Activated CD4-positive, alpha-beta T cell treated with anti-CD3 and anti-CD28 coated beads, Interleukin-2, amount 10 ng/mL, durations not matched to agents 24 days and 14 days (primary cell): ENCODE measurements at places on chromosomes 1 and 21. TPM values are rescaled to one million over a fixed set of nuclear protein-coding genes. Genes with fewer than 3 reads are reported as not detected.

GRCh38 chr1:44401256-44402228, 3.5 kb upstream of the RNF220 start:
- H3K36me3 ChIP-seq = no peaks in the 10 kb centered on the region
- DNase-seq = no peak
- peaks cover 84% of the 10 kb centered on the region for H3K27me3 ChIP-seq
- H3K4me3 ChIP-seq = no peak overlapping the region
- H3K4me1 ChIP-seq = peaks cover 13% of the 10 kb centered on the region

- peaks cover 17% of the 10 kb centered on the region for H3K36me3 ChIP-seq
- H3K4me3 ChIP-seq = peak overlapping the region; percentile 69
- peak overlapping the region; percentile 84 for H3K27ac ChIP-seq
- peaks cover 72% of the 10 kb centered on the region for H3K27me3 ChIP-seq
Measured at GRCh38 chr1:63323865-63324778, 1.8 kb downstream of the FOXD3 start.

DNA sequence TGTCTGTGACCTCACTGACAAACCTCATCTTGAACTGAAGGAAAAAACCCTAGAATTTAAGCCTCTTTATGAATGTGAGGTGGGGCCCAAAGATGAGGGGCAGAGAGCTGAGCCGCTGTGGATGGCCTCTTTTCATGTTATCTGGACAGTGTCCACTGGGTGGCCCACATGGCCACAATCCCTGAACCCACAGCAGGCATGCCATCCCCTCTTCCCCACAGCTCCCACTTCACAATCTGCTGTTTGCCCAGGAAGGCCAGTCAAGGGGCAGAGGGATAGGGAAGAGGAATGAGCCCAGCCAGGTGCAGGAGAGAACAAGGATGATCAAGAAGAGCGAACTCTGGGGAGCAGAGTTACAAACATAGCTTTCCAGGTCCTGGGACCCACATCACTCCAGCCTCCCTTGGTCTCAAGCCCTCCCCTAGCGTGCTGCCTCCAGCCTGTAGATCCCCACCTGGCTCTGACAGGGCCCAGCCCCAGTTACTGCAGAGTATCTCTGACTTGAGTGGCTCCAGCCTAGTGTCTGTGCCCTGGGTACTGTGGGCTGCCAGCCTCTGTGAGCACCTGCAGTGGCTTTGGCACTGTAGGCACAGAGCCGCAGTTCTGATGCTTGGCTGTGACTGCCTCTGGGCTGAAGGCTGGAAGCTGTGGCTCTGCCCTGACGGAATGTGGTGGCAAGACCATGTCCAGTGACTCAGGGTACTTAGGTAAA, 1.9 kb upstream of the SLFNL1 start:
- peaks cover 3% of the 10 kb centered on the region for H3K4me1 ChIP-seq
- no peak for DNase-seq
- H3K27me3 ChIP-seq = no peaks in the 10 kb centered on the region
- peaks cover 24% of the 10 kb centered on the region for H3K36me3 ChIP-seq

DNA sequence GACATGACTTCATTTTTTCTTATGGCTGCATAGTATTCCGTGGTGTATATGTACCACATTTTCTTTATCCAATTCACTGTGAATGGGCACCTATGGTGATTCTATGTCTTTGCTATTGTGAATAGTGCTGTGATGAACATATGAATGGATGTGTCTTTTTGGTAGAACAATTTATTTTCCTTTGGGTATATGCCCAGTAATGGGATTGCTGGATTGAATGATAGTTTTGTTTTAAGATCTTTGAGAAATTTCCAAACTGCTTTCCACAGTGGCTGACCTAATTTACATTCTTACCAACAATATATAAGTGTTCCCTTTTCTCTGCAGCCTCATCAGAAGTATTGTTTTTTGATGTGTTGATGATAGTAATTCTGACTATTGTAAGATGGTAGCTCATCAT, 361.7 kb upstream of the SGIP1 start:
- peaks cover 28% of the 10 kb centered on the region for H3K4me1 ChIP-seq
- H3K27me3 ChIP-seq = peaks cover 21% of the 10 kb centered on the region
- H3K4me3 ChIP-seq = no peak overlapping the region
- DNase-seq = no peak
- no peak overlapping the region for H3K27ac ChIP-seq

DNA sequence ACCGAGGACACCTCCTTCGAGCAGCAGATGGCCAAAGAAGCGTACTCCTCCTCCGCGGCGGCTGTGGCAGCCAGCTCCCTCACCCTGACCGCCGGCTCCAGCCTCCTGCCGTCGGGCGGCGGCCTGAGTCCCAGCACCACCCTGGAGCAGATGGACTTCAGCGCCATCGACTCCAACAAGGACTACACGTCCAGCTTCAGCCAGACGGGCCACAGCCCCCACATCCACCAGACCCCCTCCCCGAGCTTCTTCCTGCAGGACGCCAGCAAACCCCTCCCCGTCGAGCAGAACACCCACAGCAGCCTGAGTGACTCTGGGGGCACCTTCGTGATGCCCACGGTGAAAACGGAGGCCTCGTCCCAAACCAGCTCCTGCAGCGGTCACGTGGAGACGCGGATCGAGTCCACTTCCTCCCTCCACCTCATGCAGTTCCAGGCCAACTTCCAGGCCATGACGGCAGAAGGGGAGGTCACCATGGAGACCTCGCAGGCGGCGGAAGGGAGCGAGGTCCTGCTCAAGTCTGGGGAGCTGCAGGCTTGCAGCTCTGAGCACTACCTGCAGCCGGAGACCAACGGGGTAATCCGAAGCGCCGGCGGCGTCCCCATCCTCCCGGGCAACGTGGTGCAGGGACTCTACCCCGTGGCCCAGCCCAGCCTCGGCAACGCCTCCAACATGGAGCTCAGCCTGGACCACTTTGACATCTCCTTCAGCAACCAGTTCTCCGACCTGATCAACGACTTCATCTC, 106.8 kb upstream of the VAMP3 start:
- no peaks in the 10 kb centered on the region for H3K36me3 ChIP-seq
- no peaks in the 10 kb centered on the region for H3K4me1 ChIP-seq
- H3K4me3 ChIP-seq = no peak overlapping the region
- no peaks in the 10 kb centered on the region for H3K27me3 ChIP-seq
- H3K27ac ChIP-seq = no peak overlapping the region

GRCh38 chr1:167911413-167911812, 2.5 kb downstream of the ADCY10 start:
- no peak overlapping the region for H3K4me3 ChIP-seq
- peaks cover 13% of the 10 kb centered on the region for H3K27me3 ChIP-seq
- no peak overlapping the region for H3K27ac ChIP-seq
- H3K4me1 ChIP-seq = no peaks in the 10 kb centered on the region
- DNase-seq = peak; percentile 43

DNA sequence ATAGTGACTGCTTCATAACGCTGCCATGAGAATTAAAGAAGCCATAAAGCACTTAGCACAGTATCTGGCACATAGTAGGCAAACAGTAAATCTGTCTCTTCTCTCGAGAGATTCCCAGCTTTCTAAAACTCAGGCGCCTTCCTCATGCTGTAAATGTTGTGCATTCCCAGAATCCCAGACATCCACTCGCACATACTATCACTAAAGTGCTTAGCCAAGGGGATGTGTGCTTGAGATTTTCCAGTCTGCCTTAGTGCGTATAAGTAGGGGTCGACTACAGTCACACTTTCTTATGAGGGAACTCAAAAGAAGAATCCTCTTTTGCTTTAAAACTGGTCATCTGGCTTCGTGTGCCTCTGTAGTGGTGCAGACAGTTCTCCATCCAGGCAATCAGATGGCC, 98.6 kb upstream of the SPATA6 start:
- H3K27me3 ChIP-seq = peaks cover 8% of the 10 kb centered on the region
- DNase-seq = no peak
- no peak overlapping the region for H3K27ac ChIP-seq
- no peaks in the 10 kb centered on the region for H3K4me1 ChIP-seq
- H3K36me3 ChIP-seq = no peaks in the 10 kb centered on the region
- H3K4me3 ChIP-seq = no peak overlapping the region

- peaks cover 9% of the 10 kb centered on the region for H3K27me3 ChIP-seq
- no peak overlapping the region for H3K4me3 ChIP-seq
- H3K36me3 ChIP-seq = no peaks in the 10 kb centered on the region
- DNase-seq = no peak
- H3K4me1 ChIP-seq = peaks cover 2% of the 10 kb centered on the region
Measured at GRCh38 chr21:44253832-44254710, 7.6 kb downstream of the DNMT3L start.

- DNase-seq = no peak
- H3K4me1 ChIP-seq = no peaks in the 10 kb centered on the region
- no peak overlapping the region for H3K27ac ChIP-seq
- peaks cover 6% of the 10 kb centered on the region for H3K27me3 ChIP-seq
- no peak overlapping the region for H3K4me3 ChIP-seq
Measured at GRCh38 chr21:42038826-42039425, 28.8 kb upstream of the ZBTB21 start.

DNA sequence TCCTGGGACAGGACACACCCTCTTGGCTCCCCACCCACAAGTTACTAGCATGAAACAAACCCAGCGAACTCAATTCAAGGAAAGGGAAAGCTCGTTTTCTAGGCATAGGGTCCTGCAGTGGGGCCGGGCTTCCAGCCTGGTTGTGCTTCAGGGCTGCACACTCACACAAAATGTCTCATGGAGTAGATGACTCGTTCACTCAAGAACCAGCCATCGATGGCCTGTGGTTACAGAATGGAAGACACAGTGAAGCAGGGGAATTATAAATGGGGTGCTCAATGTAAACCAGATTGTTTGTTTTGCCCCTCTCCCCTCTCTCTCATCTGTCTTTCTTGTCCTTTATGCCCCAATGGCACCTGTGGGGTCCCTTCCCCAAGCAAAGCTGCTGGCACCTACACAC, 56.0 kb upstream of the COX20 start:
- no peak overlapping the region for H3K4me3 ChIP-seq
- no peak overlapping the region for H3K27ac ChIP-seq
- H3K4me1 ChIP-seq = no peaks in the 10 kb centered on the region
- H3K27me3 ChIP-seq = no peaks in the 10 kb centered on the region

DNA sequence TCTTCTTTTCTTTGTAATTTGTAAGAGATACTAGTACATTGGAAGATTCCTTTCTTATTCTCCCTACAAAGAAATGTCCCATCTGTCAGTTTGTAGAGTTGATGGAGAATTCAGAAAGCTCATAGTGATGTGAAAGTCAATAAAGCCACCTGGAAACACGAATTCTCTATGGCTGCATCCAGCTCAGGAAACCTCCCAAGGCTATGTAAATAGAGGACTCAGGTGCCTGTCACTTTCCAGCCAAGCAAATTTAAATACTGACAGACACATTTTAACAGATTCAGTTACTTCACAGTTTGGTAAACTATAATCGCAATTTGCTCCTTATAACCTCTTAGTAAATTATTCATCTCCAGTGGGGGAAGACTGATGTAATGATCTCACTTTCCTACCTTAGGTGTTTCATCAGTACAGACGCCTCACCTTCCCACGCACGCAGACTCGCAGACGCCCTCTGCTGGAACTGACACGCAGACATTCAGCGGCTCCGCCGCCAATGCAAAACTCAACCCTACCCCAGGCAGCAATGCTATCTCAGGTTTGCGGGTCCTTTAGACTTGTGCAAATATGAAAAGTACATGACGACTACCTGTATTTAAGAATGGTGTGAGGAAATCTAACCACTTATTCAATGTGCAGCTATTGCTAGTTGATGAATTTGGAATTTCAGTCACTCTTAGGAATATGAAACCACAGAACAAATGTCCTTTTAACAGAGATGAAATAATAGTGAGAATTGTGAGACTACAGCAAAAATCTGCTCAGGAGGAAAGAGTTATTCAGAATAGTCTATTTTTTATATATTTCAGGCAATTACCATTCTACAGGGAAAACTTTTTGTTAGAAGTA, 60.6 kb downstream of the PTPRC start:
- no peaks in the 10 kb centered on the region for H3K27me3 ChIP-seq
- H3K36me3 ChIP-seq = peaks cover 75% of the 10 kb centered on the region
- DNase-seq = peak; percentile 86
- H3K27ac ChIP-seq = peak overlapping the region; percentile 83
- H3K4me3 ChIP-seq = peak overlapping the region; percentile 41

GRCh38 chr21:37784591-37785318, 131.5 kb downstream of the KCNJ6 start:
- no peaks in the 10 kb centered on the region for H3K4me1 ChIP-seq
- DNase-seq = no peak
- H3K4me3 ChIP-seq = no peak overlapping the region
- no peak overlapping the region for H3K27ac ChIP-seq

DNA sequence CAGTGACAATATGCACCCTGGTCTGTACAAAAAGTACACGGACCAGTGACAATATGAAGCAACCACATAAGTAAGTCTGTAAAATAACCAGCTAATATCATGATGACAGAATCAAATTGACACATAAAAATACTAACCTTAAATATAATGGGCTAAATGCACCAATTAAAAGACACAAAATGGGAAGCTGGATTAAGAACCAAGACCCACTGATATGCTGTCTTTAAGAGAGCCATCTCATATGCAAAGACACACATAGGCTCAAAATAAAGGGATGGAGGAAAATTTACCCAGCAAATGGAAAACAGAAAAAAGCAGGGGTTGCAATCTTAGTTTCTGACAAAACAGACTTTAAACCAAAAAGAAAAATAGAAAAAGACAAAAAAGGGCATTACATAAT, 70.4 kb upstream of the VCAM1 start:
- no peaks in the 10 kb centered on the region for H3K4me1 ChIP-seq
- H3K27ac ChIP-seq = no peak overlapping the region
- H3K36me3 ChIP-seq = no peaks in the 10 kb centered on the region
- H3K4me3 ChIP-seq = no peak overlapping the region
- DNase-seq = no peak
- peaks cover 15% of the 10 kb centered on the region for H3K27me3 ChIP-seq

DNA sequence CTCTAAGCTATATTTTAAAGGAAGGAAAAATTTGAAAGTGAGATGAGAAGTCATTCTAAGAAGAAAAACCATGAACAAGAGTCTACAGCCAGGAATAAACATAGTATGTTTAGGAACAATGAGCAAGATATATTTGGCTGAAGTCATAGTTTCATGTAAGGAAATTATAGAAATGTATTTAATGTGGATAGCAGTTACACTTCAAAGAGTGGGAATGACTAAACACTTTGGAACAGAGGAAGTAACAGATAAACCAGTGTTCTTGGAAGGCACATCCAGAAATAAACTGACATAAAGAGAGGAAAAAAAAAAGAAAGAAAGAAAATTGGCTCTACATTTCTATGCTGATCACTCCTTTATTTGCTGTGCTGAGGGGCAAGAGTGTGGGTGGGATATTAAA, 18.0 kb downstream of the C8A start:
- H3K27ac ChIP-seq = no peak overlapping the region
- no peaks in the 10 kb centered on the region for H3K36me3 ChIP-seq
- no peaks in the 10 kb centered on the region for H3K4me1 ChIP-seq
- H3K27me3 ChIP-seq = no peaks in the 10 kb centered on the region

DNA sequence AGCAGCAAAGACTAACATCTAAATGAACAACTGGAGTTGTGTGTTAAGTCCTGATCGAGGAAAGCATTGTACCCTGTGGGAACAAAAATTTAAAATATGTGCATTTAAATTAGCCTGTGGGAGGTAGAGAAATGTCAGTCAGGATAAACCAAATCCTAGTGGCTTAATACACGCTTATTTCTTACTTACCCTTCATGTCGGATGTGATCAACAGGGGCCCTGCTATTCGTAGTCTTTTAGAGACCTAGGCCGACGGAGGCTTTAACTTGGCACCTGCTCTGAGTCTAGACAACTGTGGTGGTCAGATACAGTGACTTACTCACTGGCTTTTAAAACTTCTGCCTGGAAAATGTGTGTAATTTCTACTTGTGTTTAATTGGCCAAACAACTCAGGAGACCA, 10.2 kb downstream of the GSTM3 start:
- H3K27ac ChIP-seq = no peak overlapping the region
- peaks cover 27% of the 10 kb centered on the region for H3K27me3 ChIP-seq
- no peak overlapping the region for H3K4me3 ChIP-seq
- H3K36me3 ChIP-seq = no peaks in the 10 kb centered on the region
- DNase-seq = no peak

The ZYG11A gene
- 0.12 and 0.17 TPM in 2 replicates for total RNA-seq

The NUDT4B gene
- 0.36 and 0.47 TPM in 2 replicates for total RNA-seq

The MX2 gene
- total RNA-seq = 8.6 and 11.5 TPM in 2 replicates

The DIO1 gene
- not detected in 2 replicates for total RNA-seq

The FAM78B gene
- total RNA-seq = 1.6 and 1.9 TPM in 2 replicates

The OR10J1 gene
- not detected in 2 replicates for total RNA-seq

The CCDC181 gene
- total RNA-seq = 0.09 TPM in 1 of 2 replicates, not detected in the other

The CYP4A11 gene
- not detected in 2 replicates for total RNA-seq
